NCI-H1105 (cell line): ENCODE measurements at places on chromosomes 1 and 21.

DNA sequence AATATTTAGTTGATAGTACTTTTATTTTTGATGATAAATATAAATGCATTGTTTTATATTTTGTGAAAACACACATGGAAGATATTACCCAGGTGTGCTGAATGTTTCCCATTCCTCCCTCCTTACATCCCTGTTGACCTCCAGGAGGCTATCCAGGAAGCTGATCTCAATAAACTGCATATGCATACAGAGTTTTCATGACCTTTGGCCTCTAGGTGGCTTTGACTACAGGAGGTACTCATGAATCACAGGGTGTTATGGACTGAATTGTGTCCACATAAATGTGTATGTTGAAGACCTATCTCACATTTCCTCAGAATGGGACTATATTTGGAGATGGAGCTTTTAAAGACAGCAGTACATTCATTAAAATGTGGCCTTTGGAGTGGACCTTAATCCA, 914.9 kb upstream of the NCAM2 start:
- no peak for DNase-seq

GRCh38 chr1:207286786-207287468, 34.6 kb upstream of the CD55 start:
- no peak for DNase-seq

DNA sequence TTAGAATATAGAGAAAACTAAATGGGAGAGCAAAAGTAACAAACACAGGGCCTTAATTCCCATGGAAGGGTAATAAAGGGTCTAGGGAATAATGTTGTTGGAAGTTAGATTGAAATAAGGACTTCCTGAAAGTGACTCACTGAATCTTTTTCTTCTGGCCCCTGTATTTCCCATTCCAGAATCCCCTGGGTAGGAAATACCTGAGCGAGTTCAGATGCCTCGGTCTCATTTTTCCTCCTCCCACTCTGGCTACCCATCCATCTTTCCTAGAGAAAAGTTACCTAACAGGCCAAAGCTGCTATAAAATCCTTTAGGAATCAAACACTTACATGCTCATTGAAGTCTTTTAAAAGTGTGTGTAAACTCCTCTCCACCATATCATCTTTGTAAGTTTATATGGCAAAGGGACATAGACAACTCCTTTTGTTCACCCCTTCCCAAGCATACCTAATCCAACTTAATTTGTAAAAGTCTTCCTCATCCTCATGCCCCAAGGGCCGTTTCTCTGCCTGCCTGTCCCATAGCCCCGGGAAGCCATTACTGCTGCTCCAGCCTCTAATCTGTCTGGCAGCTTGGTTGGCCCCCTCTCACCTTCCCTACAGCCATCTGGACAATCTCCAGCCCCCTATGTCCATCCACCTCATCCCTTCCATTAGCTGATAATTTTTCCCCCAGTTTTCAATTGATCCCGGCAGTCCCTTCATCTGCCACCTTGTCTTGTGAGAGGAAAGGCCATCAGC, 3.3 kb upstream of the MEF2D start:
- DNase-seq: no peak

DNA sequence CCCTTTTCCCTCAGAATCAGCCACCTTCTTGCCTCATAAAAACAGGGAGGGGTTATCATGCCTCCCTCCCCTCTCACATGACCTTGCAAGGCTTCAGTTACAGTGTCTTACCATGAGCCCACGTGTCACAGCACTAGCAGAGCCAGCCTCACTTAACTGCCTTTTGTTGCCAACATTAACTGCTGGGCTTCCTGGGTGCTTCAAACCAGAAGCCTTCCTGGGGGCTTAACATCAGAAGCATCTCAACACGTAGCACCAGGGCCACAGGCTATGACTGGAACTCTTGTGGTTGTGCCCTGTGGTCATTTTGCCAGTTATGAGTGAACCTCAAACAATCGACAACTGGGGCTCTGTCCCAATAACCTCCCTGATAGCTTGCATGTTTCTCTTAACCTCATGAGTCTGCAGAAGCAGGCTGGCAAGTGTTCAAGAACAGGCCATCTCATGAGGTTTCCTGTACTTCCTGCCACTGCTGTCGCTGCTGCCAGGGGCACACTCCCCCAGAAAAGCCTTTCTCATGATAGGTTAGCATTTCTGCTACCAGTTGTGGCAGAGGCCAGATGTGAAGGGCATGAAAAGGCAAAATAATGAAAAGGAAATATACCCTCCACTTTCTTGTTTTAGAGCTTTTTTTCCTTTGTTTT, 132.2 kb downstream of the GLUL start:
- no peak for DNase-seq

DNA sequence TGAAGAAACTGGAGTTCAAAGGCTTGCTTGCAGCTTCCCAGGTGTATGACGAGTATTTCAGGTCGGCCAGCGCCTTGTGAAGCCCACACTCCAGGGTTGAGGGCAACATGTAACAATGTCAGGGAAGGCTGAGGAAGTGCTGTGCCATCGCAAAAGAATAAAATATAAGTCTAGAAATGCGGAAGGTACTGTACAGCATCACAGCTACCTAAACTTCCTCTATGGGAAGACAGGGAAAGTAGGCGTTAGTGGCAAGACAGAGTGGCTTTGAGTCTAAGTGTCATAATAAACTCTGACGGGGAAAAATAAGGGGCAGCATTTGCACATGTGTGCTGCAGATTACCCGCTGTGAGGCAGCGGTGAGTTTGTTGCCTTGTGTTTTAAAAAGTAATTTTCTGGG, 28.9 kb downstream of the DOP1B start:
- no peak for DNase-seq

DNA sequence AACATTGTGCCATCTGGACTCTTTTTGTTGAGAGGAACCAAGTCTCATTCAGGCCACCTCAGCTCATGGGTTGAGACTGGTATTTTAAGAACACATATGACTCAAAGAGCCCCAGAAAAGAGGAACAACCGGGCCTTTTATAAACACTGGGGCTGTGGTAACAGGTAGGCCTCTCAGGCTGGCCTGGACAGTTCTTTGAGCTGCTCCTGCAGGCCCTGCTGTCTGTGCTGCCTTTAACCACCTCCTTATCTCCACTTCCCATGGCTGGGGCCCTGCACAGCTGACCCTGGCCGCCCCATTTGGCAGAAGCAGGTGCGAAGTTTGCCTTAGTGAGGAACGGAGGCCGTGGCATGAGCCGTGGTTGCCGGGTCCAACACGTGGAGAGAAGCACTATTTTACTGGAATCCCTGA, 163.3 kb downstream of the RHOU start:
- DNase-seq: no peak

DNA sequence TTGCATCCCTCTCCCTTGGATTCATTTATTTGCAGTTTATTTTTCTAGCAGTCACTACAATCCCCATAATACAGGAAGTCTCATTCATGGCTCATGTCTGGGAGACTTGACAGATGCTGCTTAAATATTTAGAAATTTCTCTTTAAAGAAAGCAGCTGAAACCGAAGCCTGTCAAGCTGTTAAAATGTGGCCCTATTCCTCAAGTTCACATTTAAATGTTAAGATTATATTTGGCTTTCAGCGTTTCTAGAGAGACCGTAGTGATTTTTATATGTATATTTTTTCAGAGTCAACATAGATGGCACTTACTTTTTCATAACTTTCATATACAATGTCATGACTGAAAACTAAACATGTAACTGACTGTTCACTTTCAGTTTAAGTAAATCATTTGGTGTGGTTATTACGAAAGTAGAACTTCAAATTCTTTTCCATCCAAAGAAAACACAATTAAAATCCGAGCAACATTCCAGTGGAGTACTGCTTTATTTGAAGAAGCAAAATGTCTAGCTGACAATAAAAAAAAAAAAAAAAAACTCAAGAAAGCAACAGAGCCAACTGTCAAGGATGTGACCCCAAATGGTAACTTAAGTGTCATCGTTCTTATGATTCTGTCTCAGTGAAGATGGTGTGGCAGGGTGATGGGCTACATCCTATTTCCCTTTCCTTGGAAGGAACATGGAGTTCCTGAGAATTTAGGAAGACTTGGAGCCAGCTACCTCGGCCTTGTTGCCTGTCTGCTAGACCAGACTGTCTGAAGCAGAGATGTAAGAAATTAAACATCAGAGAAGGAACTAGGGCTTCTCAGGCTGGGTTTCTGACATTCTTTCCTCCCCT, 37.8 kb downstream of the MIS18A start:
- no peak for DNase-seq

DNA sequence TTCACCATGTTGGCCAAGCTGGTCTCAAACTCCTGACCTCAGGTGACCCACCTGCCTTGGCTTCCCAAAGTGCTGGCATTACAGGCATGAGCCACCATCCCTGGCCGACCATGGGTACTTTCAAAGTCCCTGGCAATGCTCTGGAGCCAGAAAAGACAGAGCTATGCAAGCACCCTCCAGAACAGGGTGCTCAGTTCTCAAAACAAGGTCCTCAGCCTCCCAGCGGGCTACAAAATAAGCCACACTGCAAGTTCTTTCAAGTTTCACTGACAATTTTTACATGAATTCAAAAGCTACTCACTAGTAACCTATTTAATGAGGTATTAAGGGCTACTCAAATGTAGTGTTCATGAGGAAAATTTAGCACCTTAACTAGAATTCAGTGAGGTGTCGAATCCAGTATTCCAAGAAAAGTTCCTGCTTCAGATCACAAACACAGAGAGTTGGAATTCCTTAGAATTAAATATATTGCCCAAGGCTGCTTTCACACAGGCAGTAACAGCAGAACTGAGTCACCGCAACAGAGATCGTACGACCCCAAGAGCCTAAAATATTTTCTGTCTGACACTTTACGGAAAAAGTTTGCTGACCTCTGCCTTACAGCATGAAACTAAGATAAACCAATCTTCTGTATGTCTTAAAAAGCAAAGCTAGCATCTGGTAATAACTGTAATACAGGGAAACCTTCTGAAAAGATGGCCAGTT, 60.7 kb downstream of the HSF2BP start:
- no peak for DNase-seq

GRCh38 chr1:244836135-244836521, 670 bp downstream of the COX20 start:
- DNase-seq: no peak

GRCh38 chr1:223137455-223138085, 5.5 kb downstream of the TLR5 start:
- no peak for DNase-seq

- DNase-seq: no peak
Observed at GRCh38 chr1:53606197-53606596, 132.8 kb downstream of the GLIS1 start.

GRCh38 chr1:152912900-152913299, 4.6 kb downstream of the IVL start:
- DNase-seq: no peak

GRCh38 chr1:86953167-86953566, 38.7 kb downstream of the HS2ST1 start:
- DNase-seq: no peak

DNA sequence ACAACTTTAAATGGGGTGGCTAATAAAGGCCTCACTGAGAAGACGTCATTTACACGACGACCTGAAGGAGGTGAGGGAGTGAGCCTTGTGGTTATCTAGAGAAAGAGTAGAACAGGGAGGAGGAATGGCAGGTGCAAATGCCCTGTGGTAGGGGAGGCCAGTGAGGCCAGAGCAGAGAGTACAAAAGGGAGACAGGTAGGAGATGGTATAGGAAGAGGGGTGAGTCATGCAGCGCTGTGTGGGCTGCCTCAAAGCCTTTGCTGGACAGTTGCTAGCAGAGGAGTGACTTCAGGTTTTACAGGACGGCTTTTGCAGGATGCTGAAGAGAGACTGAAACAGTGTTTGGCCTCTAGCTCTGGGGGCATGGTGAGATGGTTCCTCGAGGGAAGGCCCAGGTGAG, 116.0 kb downstream of the IER5 start:
- no peak for DNase-seq

DNA sequence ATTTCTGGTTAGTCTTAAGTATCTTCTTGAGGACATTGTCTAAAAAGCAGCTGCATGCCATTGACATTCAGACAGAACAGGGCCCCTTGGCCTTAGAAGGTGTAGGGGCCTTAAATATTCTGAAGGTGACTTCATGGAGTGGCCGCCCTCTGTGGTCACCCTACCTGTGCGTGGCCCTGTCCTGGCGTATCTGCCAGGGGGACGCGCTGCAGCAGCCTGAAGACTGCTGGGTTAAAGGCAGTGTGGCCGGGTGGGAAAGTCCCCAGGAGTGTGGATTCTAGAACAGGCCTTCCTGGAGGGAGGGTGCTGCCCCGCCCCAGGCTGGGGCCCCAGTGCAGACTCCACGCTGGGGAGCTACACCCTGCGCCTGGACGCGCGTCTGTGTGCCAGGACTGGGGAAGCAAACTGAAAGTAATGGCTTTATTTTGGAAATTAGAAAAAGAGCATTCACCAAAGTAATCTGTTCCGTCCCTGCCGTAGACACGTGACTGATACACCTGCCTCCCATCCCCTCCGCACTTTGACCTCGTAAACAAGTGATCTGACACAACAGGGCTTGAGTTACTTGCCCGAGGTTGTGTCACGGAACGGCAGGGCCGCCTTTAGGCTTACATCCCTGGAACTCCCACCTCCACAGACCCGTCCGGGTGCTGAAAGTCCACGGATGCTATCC, 1.8 kb downstream of the AGPAT3 start:
- no peak for DNase-seq

- DNase-seq: no peak
Observed at GRCh38 chr1:47779613-47780012, 217.6 kb downstream of the TRABD2B start.

- no peak for DNase-seq
Observed at GRCh38 chr1:221794079-221794670, 52.3 kb upstream of the DUSP10 start.

DNA sequence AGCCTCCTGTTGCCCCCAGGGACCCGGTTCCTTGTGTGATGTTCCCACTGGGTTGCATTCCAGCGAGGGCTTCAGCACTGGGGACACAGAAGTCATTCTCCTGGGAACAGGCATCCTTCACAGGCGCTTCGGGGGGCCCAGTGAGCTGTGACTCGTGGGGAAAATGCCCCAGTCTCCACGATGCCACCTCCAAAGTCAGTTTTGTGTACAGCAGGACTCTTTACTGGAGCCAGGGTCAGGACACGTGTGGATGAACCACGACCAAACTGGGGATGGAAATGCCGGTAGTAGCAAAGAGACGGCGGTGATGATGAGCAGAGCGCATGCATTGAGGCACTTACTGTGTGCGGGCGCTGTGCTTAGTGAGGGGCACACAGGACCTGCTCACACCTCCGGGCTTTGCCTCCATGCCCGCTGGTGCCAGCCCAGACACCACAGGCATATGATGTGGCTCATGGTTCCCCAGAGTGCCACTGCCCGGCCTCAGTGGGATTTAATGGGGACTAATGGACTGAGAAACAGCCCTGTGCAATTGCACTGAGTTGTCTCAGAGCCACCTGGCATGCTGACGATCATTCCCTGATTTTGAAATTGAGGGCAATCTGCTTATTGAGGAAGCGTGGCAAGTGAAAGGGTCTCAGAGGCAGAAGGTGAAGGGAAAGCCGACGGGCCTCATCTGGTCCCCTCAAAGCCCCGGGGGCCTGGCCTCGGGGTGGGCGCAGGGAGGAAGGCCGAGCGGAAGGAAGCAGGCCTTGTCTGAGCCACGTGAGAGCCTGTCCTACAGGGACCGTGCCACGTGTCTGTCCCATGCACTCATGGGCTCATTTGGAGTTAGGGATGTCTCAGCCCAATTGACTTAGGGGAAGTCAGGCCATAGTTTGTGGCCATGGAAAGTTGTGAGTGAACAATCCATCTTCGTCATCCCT, 91.4 kb downstream of the PDE9A start:
- no peak for DNase-seq

GRCh38 chr1:114234408-114235124, 80.9 kb upstream of the SYT6 start:
- DNase-seq: no peak
